Bronchus fibroblast of lung (primary cell): ENCODE measurements at places on chromosomes 1 and 21. TPM values are rescaled to one million over a fixed set of nuclear protein-coding genes. Genes with fewer than 3 reads are reported as not detected.

The SELENOF gene
- 97.8 and 121 TPM in 2 replicates for total RNA-seq

The NBPF20 gene
- total RNA-seq, result 0.74 and 1.2 TPM in 2 replicates

The DNAH14 gene
- total RNA-seq, result 7.6 and 10.3 TPM in 2 replicates

The DIRAS3 gene
- 3.0 and 3.2 TPM in 2 replicates for total RNA-seq

The BARHL2 gene
- not detected in 2 replicates for total RNA-seq

The EXTL2 gene
- total RNA-seq, result 17.5 and 19.7 TPM in 2 replicates

The RGL1 gene
- 6.2 and 7.0 TPM in 2 replicates for total RNA-seq

The DCST2 gene
- under 0.01 and 0.17 TPM in 2 replicates for total RNA-seq

The F3 gene
- 10.3 and 11.1 TPM in 2 replicates for total RNA-seq

The EPHB2 gene
- 12.4 and 14.1 TPM in 2 replicates for total RNA-seq
